ENCODE measurements at places on chromosomes 2 and 18.

DNA sequence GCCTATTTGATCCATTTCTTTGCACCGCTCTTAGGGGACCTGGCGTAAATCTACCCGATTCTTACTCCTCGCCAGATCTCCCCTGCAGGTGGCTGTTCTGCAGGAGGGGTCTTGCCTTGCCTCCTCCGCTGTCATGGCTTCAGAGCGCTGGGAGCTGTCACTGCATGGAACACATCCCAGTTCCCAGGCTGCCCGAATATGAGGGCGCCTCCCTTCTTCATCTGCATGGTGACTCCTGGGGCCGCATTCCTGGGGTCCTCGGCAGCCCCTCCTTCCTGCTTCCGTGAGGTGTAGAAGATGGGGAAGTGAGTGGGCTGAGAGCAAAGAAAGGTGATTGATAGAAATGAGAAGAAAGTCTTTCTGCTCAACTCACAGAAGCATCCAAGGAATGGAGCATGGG lies 27.3 kb upstream of the COPS8 start:
- DNase-seq = no peak

GRCh38 chr18:53864770-53865169 lies 359.7 kb downstream of the MBD2 start:
- no peak for DNase-seq

DNA sequence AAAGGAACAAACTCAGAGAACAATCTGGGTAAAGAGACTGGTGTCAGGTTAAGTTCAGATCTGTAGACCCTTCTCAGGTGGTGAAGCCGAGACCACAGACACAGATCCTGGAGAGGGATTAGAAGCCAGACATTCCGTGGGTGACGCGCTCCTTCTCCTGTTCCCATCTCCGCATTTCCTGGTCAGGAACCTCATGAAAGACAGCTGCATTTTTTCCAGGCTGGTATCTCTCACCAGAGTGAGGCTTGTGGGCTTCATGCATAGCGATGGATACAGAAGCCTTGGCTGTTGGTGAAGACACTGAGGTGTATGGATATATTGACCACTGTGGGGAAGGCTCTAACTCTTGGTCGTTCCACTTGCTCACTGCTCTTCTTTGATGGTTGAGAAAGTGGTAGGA lies 152.6 kb downstream of the FAM210A start:
- DNase-seq = no peak

- DNase-seq = no peak
These were observed 147.8 kb upstream of the MAP3K20 start for GRCh38 chr2:172927641-172928357.

- no peak for DNase-seq
These were observed 84.7 kb downstream of the BCL2 start for GRCh38 chr18:63234841-63235240.

GRCh38 chr2:218964041-218964771 lies 4.7 kb downstream of the CDK5R2 start:
- DNase-seq = no peak

GRCh38 chr2:238913931-238914647 lies 66.2 kb downstream of the TWIST2 start:
- no peak for DNase-seq

DNA sequence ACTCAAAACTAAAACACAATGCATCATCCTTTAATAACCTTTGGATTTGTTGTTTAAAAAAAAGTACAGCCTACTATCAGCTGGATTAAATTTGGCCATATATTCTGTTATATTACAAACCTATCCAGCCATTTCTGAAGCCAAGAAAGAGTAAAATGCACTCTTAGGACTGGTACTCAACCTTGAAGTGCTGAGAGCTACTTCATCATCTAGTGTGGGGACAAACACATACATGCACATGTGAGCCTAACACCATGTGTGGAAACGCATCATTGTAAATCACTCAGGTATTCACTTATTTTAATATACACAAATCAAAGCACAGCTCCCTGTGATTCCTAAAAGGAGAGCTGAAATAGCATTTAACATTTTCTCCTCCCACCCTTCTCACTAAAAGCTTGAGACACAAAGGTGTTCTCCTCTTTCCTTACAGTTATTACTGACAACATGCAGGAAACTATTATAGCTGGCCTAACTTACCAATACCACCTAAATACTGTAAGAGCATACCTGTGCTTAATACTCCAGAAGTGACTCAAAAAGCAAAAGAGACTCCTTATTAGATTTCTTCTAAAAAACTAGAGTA lies 7.5 kb downstream of the BAZ2B start:
- DNase-seq = no peak

DNA sequence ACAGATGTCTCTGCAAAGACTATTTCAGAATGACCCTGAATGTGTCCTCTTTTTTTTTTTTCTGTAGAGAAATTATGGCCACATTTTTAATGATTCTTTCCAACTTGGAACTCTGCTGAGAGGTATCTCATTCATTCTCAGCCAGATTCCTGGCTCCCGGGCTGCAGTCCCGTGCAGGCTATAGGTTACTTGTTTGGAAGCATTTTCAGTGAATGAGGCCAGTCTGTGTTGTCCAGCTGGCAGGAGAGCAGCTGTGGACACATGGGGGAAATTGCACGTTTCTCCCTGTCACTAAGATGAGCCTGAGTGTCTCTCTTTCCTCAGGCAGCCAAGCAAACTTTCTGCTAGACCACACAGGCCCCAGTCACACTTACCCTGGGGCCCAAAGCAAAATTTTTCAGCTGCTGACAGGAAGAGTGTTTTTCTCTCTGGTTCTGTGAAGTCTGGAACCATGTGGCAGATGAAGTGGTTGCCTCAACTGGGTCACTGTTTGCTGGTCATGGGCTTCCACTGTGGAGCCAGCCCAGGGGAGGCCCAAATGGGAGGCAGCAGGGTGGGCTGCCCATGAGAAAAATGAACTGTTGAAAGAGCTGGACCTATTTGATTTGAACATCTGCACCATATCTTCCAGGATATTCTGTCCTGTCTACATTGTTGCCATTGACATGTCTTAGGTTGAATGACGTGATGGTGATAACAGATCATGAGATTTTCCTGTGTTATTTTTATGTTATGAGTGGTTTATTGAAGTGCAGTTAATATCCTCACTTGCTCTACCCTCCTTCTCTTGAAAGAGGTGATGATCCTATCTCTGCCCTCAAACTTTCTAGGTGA lies 431.2 kb downstream of the LPIN1 start:
- no peak for DNase-seq

GRCh38 chr2:241540401-241540770 lies 18.2 kb upstream of the BOK start:
- DNase-seq = no peak

DNA sequence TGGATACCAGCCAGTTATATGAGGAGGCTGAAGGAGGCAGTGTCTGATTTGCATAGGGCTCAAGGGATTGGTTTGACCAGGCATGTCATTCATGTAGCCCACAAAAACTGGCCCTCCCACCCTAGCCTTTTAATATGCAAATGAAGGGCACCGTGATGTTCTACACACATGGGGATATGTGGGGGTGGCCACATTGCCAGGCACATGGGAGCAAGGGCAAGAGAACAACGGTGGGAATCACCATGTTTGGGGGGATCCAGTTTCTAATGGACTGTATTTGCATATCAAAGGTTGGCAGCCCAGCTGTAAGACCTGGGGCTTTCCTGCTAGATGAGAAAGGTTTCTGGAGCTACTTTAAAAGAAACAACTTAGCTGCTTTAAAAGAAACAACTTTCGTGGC lies 65.1 kb upstream of the SLC25A52 start:
- DNase-seq = no peak

- no peak for DNase-seq
These were observed 78.2 kb downstream of the BCL11A start for GRCh38 chr2:60475123-60475830.

DNA sequence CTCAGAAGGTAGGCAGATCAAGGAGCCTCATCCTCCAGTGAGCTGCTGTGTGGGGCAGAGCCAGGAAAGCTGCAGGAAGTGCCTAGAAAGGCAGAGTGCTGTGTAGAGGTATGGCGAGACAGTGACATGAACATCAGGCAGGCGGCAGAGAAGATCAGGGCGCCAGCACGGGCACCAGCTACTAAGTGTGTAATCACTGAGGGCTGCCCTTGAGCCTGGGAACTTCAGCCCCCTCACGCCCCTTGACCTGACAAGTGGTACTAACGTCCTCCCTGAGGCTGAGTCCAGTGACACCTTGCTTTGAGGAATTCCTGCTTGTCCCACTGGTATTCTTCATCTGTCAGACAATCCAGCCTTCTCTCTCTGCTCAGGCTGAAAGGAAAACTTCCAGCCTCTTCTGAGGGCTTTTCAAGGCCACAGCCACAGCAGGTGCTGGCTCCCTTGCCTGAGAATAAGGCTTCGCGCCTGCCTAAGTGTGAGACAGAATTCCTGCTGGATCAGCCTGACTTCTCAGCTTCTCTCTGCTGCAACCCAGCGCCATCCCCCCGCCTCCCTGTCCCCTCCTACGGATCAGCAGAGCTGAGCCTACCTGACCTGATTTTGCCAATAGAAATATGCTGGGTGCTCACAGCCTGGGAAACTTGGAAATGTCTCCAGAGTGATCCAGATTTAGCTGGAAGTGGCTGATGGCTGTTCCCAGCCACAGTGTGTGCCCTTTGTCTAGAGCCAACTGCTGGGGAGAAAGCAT lies 148.0 kb downstream of the SMAD7 start:
- DNase-seq = no peak

GRCh38 chr2:164203131-164203530 lies 418.2 kb downstream of the GRB14 start:
- no peak for DNase-seq

DNA sequence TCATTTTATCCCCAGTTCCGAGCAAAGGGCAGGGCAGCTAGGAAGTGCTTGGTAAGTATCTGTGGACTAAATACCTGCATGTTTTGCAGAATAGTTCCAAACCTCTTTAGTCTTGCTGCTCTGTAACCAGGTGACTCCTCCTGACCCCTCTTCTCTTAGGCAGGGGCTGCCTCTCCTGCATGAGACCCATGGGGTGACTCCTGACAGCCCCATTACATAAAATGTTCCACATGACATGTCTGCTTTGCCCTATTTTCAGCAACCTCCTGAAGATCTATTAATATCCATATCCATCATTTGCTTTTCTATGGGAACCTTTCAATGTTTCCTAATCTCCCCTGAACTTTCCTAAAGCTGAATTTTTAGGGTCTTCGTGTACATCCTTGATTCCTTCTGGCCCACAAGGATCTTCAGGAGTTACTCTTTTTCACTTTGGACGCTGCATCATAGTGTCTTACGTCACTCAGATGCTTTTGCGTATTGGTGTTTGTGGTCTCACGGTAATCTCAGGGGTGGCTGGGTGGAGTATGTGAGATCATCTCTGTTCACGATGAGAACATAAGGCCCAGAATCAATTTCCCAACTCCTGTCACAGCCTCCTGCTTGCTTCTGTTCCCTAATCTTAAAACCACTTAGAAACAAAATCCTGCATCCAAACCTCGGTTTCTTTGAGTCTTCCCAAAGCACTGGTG lies 76.6 kb downstream of the MAPK4 start:
- DNase-seq = no peak

GRCh38 chr2:127256866-127257265 lies 36.8 kb upstream of the CYP27C1 start:
- DNase-seq = no peak

GRCh38 chr18:22572341-22572740 lies 154.6 kb upstream of the CTAGE1 start:
- no peak for DNase-seq

- no peak for DNase-seq
These were observed 162.7 kb upstream of the NYAP2 start for GRCh38 chr2:225236769-225237323.

DNA sequence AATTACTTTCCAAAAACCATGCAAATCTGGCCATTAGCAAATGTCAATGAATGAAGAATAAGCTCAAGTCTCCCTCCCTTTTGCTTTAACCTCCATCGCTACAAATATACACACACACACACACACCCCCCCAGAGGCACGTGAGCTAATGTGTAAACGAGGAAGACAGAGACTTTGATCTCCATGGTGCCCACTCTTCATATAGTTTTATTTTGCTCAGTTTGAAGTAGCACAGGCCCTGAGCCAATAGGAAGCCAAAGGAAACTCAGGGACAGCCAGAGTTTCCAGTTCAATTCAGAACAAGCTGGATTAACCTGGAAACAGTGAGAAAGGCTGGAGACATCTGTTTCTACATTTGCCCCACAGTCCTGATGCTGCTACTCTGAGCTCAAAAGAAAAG lies 248.4 kb upstream of the MEIS1 start:
- no peak for DNase-seq

GRCh38 chr2:22800412-22800811 lies 584.6 kb upstream of the KLHL29 start:
- DNase-seq = no peak

DNA sequence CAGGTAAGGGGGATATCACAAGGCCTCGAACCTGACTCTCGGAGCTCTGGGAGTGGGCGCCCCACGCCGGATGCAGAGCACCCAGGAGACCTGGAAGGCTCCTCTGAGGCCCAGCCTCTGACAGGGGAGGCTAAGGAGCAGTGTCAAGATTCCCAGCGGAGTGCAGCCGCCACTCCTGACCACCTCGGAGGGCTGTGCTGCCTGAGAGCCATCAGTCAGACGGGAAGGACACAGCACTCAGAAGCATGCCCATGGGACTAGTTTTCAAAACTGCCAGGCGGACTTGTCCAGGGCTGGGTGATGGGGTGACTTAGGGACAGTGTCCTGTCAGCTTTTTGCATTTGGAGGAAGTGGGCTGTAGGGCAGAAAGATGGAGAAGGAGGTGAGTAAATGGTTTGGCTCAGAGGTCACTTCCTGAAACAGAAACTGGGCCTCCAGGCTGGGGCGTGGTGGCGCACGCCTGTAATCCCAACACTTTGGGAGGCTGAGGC lies 34.6 kb upstream of the B3GNT7 start:
- DNase-seq = no peak

DNA sequence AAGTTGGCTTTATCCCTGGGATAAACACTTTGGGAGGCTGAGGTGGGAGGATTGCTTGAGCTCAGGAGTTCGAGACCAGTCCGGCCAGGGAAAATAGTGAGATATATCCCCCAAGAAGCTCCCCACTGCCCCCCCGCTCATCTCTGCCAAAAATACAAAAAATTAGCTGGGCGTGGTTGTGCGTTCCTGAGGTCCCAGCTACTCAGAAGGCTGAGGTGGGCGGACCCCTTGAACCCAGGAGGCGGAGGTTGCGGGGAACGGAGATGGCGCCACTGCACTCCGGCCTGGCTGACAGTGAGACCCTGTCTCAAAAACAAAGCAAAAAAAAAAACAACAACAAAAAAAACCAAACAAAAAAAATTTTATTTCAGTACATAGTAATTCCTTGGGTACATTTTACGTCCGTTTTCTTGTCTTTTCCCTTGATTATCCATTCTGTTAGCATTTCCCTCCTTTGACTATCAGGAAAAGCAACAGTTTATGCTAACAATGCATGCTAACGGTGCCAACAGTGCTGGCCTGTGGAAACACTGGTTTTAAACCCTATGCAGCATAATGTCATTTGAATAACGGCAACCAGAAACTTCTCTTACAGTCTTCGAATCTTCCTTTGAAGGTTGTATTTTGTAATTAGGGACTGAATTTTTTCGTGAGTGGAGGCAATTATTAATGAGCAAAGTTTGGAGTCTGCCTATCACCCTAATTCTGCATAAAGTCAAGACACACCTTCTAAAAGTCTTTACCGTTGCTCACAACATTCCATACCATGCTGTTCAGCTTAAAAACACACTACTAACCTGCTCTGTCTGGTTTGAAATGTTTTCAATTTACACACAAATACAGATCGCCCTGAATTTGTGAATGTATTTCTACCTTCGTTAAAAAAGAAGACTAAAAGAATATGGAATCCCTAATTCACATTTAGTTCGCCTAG lies 721 bp upstream of the MIB1 start:
- no peak for DNase-seq
